Activated T-cell treated with anti-CD3 and anti-CD28 coated beads for 1 hour (primary cell): ENCODE measurements at places on chromosomes 11 and 22.

DNA sequence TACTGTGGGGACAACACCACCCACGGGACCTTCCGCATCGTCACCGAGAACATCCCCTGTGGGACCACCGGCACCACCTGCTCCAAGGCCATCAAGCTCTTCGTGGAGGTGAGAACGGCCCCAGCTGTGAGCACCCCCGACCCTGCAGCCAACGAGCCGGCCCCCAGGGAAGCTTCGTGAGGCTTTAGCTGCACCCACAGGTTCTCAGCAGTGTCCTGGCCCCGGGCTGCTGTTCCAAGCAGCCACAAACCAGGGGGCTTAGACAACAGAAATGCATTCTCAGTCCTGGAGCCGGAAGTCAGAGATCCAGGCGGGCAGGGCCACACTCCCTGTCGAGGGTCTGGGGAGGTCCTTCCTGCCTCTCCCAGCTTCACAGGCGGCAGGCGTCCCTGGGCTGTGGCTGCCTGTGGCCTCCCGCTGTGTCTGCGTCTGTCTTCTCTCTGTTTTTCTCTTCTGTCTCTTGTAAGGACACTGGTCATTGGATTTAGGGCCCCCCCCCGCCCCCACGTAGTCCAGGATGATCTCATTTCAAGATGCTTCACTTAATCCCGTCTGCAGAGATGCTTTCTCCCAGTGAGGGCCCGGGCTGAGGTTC is 12.5 kb downstream of the MUC5B start:
- no peak for DNase-seq

- no peak for DNase-seq
Observed at GRCh38 chr22:24109649-24110048, 71.6 kb upstream of the SUSD2 start.

DNA sequence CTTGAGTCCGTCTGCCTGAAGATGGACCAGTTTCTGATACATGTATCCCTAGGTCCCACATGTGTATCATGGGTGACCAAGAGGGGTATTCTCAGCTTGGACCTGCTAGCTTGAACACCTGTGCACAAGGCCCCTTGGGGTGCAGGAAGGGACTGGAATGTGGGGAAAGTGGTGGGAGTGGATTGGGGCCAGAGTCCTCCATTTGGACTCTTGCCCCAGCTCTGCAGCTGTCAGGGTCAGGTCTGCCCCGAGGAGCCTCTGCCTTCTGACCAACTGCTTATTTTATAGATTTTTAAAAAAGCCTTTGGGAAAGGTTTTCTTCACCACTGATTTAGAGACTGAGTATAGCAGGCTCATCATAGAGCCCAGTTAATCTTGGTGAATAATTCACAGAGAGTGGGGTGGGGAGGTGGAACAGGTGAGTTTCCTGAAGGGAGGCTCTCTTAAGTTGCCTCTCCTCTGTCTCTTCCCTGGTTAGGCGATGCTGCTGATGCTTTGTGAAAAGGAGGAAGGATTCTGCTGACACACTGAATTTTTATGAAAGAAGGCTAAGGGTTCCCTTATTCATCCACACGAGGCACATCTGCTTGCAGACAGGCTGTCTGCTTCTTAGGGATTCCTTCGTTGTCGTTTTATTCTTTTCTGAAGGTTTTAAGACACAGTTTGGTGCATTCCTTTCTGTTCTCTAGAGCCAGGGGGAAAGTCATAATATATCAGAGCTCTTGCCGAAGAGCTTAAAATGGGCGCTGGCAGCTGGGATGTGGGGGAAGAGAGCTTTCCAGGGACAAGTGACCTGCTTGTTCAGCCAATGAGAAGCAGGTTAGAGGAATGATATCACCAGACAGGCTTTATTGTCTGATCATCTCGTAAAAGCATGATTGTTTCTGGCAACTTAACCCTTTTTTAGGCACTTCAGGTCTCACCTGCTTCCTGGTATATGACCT is 19.9 kb downstream of the TRIM44 start:
- no peak for DNase-seq

DNA sequence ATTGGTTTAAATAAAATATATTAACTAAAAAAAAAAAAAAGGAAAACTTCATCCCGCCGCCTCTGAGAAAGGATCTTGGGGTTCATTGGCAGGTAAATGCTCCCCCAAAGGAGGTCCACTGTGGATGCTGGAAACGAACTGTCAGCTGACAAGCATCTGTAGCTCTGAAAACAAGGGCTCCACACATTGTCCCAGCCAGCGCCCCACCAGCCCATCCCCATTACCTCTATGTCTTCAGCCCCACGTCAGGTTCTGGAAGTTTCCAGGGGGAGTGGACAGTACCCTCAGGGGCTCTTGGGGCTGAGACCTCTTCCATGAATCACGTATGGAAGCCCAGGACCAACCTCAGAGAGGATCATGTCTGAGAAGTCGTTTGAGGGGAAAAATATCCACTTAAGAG is 66.4 kb upstream of the WNT7B start:
- DNase-seq = no peak

GRCh38 chr11:1779806-1780699 is 16.3 kb upstream of the CTSD start:
- DNase-seq = no peak

- DNase-seq = no peak
Observed at GRCh38 chr11:28690746-28691145, 582.6 kb downstream of the METTL15 start.

DNA sequence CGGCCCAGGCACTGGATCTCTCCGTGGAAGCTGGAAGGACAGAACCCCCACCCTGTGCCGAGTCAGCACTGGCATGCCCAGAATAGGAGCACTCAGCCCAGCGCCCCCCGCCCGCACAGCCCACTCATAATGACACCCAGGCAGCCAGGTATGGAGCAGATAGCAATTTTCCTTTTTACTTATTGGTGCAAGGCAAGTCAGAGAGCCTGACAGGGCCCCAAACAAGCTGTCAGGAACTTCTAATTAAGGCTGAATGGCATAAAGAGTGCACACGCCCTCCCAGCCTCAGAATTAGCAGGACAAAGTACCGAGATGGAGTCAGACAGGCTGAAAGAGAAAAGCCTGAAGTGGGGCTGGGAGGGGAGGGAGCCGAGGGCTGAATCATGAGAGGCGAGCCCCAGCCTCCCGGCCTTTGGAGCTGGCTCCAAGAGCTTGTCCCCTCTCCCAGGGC is 76.9 kb downstream of the DSCAML1 start:
- DNase-seq = no peak

- no peak for DNase-seq
Observed at GRCh38 chr11:107598225-107599139, 7.5 kb downstream of the ELMOD1 start.

- DNase-seq = no peak
Observed at GRCh38 chr11:41779401-41779960, 320.0 kb upstream of the LRRC4C start.

- DNase-seq = no peak
Observed at GRCh38 chr11:17036666-17037658, 22.7 kb upstream of the PLEKHA7 start.

DNA sequence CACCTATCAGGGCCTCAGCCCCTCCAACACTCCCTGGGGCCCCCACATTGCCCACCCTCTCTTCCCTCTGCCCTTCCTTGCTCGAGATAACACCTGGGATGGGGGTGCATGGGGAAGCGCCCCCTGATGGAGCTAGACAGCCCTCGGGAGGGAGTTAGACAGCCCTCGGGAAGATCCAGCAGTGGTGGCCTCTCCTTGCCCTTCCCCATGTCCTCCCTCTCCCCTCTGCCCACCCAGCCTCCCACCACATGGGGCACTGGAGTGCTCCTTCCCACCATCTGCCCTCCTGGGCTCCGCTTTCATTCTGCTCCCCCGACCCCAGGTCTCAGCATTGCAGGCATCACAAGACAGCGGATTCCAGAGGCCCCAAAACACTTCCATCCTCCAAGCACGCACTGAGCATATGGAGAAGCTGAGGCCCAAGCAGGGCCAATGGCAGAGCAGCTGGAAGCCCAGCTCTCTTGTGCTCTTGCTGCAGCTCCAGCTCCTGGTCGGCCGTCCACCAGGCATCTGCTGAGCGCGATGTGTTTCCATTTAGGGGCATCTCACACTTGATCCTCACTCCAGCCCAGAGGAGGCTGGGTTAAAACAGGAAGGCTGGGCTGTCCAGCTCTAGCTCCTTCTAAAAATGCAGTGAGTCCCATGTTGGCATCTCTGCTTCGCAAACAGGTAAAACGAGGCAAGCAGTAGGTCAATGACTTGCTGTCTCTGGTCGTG is 65.6 kb downstream of the IGLL1 start:
- no peak for DNase-seq

DNA sequence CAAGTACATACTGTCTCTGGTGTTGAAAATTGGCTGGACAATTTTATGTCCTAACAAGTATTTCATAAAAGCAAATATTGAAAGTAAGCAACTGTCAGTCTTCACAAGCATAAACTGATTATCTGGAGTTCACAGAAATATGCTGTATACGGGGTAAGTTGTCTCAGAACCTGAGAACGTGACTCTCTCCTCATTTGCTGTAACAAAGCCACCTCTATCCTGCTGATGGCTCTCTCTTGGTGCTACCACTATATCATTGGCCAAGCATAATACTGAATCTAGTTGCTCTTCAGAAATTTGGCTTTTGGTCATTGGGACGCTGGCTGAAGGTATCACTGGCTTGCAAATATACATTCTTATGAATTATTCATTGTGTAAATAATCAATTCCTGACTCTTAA is 1078.0 kb downstream of the LRRC4C start:
- DNase-seq = no peak

DNA sequence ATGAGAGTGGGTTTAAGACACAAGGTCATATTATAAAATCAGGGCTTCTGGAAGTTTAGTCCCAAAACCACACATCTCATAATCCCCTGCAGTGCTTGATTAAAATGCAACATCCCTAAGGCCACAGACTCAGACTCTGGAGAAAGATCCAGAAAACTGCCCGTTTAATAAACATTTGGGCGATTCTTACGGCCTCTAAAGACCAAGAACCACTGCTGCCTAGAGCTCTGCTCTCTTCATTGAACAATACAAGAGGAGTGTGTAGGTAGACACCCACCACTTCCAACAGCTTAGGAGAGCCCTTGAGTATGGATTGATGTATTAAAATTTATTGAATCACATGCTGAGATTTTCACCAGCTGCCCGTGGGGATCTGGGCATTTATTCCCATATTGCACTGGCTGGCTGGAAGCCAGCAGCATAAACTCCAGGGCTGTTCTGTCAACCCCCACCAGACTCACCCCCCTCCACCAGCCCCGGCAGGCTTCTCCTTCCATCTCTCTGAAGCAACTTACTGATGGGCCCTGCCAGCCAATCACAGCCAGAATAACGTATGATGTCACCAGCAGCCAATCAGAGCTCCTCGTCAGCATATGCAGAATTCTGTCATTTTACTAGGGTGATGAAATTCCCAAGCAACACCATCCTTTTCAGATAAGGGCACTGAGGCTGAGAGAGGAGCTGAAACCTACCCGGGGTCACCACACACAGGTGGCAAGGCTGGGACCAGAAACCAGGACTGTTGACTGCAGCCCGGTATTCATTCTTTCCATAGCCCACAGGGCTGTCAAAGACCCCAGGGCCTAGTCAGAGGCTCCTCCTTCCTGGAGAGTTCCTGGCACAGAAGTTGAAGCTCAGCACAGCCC is 749 bp upstream of the BEST1 start:
- no peak for DNase-seq

GRCh38 chr22:35430897-35431322 is 31.0 kb downstream of the MCM5 start:
- DNase-seq = peak; percentile 60

DNA sequence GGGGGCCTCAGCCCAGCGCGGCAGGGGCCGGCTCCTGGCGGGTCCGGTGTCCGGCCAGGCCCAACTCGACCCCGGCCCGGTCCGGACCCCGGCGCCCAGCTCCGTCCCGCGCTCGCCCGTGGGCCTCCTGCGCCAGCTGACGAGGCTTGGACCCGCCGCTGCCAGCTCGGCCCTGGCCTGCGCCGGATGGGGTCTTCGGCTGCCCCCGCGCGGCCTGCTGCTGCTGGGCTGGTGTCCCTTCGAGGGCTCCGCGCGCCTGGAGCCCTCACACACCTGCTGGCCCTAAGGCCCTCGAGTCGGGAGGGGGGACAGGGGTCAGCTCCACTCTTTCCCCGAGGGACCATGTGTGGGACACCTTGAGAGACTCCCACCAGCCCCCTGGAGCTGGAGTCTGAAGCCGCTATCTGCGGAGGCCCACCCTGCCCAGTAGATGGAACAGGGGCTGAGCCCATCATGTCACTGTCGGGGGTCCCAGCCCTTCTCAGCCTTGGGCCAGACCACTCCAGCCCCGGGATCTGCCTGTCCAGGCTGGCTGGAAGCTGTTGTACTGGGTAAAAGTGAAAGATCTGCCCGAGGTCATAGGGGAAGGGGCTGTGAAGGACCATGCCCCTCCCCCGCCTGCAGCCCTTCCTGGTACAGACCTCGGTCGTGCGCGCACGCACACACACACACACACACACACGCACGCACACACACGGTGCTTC is 768 bp upstream of the CDKN1C start:
- DNase-seq = no peak

DNA sequence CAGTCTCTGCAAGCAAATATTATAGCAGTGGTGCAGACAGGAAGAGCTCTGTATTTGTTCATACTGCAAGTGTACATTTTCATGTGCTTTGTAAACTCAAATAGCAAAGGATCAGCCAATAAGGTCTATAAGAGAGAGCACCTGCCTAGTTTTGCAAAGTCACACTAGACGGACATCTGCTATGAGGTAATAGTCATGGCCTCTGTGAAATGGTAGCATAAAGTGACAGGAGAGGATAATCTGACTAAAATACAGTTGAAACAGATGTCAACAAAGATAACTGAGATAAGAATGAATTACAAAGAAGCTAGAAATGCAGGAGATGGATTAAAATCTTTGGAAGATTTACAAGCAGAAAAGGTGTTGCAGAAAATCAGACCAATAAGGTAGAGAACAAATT is 70.6 kb upstream of the SPON1 start:
- DNase-seq = no peak

GRCh38 chr22:50216055-50216683 is 15.4 kb downstream of the SELENOO start:
- DNase-seq = no peak
